ENCODE measurements at places on chromosomes 5 and 9.
A peak's percentile ranks its signal among the peaks of the same experiment; 100 is the strongest.

GRCh38 chr9:127123064-127123890 lies 842 bp upstream of the ANGPTL2 start:
- DNase-seq = no peak

DNA sequence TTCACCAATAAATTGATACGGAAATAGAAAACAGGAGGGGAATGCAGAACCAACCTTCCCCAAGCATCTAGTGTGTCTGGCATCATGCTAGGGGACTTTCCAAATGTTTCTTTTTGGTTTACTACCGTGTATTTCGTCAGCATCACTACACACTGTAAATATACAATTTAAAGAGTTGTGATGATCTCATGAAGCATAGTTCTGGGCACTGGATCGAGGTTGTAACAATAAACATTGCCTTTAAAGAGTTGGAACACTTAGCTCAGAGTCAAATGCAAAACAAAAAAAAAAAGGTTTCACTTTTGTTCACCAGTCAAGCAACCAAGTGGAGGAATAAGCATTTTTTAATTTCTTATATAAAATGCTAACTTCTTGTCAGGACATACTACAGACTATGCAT lies 2.9 kb upstream of the SCAI start:
- DNase-seq = no peak

- no peak for DNase-seq
Observed at GRCh38 chr9:69444791-69445190, 119.8 kb downstream of the ENTREP1 start.

- DNase-seq = peak; percentile 49
Observed at GRCh38 chr9:137136881-137137607, 1.9 kb upstream of the GRIN1 start.

GRCh38 chr5:134103998-134104654 lies 10.4 kb upstream of the TCF7 start:
- no peak for DNase-seq

Data from H7 (cell line).